ENCODE measurements at places on chromosomes 1 and 21.

DNA sequence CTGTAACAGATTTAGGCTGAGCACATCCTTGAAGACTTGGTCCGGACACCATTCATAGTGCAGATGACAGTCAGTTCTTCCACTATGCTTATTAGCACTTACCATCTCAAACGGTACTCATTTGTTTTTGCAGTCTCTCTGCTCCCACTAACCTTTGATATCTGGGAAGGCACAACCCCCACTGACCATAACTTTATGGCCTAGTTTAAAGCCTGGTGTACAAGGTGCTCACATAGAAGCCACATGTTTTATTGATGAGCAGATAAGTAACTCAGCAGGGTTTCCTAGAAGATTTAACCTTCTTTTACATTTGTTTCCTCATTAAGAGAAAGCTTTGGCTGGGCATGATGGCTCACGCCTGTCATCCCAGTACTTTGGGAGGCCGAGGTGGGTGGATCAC lies 119.3 kb upstream of the MAGI3 start:
- H3K4me3 ChIP-seq, result no peak overlapping the region
- H3K4me1 ChIP-seq, result no peaks in the 10 kb centered on the region
- no peak for DNase-seq

DNA sequence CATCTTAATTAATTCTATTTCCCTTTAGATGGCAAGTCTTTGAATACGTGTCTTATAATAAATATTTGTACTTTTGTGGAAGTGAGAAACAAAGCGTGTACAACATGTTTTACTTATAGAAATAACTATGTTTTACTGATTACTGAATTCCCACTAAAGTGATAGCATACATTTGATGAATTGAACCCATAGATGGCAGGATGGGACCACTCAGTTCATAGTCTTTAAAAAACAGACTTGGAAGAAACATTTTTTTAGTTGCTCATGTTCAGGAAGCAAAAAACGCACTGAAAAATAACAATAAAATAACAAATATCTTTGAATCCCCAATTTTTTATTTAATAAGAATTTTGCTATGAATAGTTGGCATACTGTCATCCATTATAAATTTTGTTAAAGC lies 507.1 kb upstream of the ZRANB2 start:
- no peaks in the 10 kb centered on the region for H3K4me1 ChIP-seq
- no peaks in the 10 kb centered on the region for H3K27me3 ChIP-seq
- no peak overlapping the region for H3K4me3 ChIP-seq
- DNase-seq, result no peak
- H3K27ac ChIP-seq, result no peak overlapping the region

DNA sequence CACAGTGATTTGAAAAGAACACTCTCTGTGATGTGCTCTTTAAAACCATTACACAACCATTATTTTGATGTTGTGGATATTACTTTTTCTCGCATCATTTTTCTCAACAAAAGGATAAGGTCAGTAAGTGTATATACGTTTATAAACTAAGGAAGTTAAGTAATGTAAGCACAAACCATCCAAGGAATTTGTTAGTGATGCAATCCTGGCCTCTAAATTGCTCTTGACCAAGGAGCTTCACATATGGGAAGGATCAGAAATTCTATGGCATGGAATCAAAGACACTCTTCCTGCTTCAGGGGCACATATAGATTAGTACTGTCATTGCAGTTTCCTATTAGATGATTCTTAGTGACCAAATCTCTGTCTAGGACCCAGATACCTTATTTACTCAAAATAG lies 3.6 kb upstream of the PPP2R5A start:
- no peak overlapping the region for H3K4me3 ChIP-seq
- no peak overlapping the region for H3K27ac ChIP-seq
- DNase-seq, result no peak
- H3K4me1 ChIP-seq, result peaks cover 11% of the 10 kb centered on the region
- H3K27me3 ChIP-seq, result no peaks in the 10 kb centered on the region

DNA sequence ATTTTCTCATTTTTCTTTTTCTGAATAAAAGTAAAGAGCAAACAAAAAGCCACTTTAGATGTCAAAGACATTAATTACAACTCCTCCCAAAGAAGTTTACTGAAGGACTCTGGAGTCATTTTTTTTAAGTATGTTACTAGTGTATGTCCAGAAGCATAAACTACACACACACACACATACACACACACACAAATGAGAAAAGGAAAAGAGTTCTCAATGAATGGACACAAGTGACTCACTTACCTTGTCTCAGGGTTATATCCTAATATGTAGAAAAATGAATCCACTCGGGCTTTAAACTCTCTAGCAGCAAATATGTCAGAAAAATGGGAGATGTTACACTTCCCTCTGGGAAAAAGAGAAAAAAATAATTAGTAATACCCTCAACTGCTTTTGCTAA lies 223.1 kb downstream of the SLC45A1 start:
- peaks cover 2% of the 10 kb centered on the region for H3K4me1 ChIP-seq
- no peak for DNase-seq
- no peak overlapping the region for H3K27ac ChIP-seq
- no peak overlapping the region for H3K4me3 ChIP-seq
- H3K36me3 ChIP-seq, result no peaks in the 10 kb centered on the region
- H3K27me3 ChIP-seq, result no peaks in the 10 kb centered on the region

DNA sequence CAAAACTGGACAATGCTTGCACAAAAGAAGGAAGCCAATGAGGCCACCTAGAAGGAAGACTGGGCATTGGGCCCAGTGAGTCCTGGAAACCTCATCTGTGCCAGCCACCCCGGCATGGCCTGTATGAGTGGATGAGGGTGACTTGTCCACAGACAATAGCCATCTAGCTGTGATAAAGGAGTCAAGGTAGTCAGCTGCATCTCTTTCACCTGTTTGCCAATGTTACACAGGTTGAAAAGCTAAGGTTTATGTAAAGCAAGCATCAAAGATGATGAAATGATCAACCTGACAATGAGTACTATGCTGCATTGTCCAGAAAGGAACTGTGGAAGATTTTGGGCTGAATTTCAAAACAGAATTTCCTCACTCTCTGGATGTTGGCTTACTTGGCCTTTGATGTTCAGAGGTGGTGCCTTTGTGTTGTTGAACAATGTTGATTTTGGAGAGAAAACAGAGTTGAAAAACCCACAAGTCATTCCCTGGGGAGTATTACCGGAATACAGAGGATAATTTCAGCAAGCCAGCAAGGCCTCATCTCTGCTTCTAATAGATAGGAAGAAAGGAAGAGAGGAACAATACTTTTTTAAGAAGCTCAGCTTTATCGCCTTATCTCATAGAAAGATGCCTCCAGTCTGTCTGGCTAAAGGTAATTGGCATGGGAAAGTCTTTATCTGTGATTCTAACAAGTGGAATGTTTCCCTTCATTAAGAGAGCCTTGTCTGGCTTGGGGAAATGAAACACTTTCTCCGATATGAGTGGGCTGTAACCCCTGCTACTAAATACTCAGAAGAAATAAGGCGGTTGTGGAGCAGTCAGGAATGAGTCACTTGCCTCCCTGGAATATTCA lies 11.4 kb upstream of the SELE start:
- no peaks in the 10 kb centered on the region for H3K4me1 ChIP-seq
- no peaks in the 10 kb centered on the region for H3K27me3 ChIP-seq
- no peak overlapping the region for H3K27ac ChIP-seq

DNA sequence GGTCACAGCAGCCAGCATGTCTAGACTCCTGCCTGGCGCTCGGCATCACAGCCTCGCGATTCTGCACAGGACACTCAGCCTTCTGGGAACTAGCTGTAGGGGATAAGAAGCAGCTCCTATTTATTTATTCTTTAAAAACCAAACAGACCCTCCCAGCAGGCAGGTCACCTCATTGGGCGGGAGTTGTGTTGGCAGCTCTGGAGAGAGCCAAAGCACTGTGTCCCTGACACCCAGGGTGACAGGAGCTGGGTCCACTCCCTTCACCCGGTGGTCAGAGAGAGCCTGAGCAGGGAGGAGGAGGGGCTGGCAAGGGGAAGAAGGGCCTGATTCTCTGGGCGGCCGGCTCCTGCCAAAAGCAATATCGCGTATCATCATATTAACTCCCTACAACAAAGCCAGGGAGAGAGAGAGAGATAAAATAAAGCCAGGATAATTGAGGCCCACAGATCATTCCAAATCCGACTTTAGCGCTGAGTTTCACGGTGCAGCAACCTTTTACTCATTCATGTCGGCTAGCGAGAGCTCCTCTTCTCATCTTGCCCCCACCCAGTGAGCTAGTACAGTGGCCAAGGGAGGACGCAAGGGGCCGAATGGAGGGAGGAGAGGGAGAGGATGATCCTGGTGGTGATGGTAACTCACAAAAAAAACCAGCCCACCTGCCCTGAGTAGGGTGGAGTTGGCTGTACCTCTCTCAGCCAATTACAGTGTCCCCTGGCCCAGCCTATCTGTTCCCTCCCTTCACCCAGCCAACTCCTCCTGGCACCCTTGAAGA lies 79.8 kb upstream of the IFFO2 start:
- no peak overlapping the region for H3K4me3 ChIP-seq
- H3K36me3 ChIP-seq, result no peaks in the 10 kb centered on the region
- no peak overlapping the region for H3K27ac ChIP-seq
- no peak for DNase-seq
- peaks cover 21% of the 10 kb centered on the region for H3K27me3 ChIP-seq

GRCh38 chr1:42915456-42915855 lies 43.2 kb downstream of the SLC2A1 start:
- no peak for DNase-seq
- H3K27ac ChIP-seq, result no peak overlapping the region
- no peak overlapping the region for H3K4me3 ChIP-seq
- no peaks in the 10 kb centered on the region for H3K27me3 ChIP-seq
- H3K36me3 ChIP-seq, result no peaks in the 10 kb centered on the region
- H3K4me1 ChIP-seq, result no peaks in the 10 kb centered on the region

- H3K4me3 ChIP-seq, result peak overlapping the region; percentile 34
- peak; percentile 54 for DNase-seq
- peaks cover 44% of the 10 kb centered on the region for H3K27me3 ChIP-seq
- H3K36me3 ChIP-seq, result no peaks in the 10 kb centered on the region
Measured at GRCh38 chr1:16078925-16079656, 5.6 kb upstream of the FAM131C start.

DNA sequence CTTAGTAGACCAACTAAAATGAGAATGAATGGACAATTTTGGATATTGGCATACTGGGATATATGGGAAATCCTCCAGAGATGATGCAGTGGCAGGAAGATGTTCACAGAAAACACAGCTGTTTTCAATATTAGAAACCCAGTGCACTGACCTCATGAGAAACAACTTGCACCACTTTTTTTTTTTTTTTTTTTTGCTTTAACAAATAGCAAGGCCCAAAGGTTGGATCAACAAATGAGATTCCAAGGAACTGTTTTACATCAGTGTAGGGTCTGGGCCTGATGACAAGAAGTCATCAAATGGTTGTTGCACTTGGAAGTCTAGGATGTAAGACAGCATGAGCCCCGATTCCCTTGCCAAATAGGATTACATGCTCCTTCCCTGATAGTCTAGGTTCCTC lies 110.7 kb downstream of the SLC25A24 start:
- H3K4me3 ChIP-seq, result no peak overlapping the region
- DNase-seq, result no peak
- no peaks in the 10 kb centered on the region for H3K4me1 ChIP-seq
- no peak overlapping the region for H3K27ac ChIP-seq
- no peaks in the 10 kb centered on the region for H3K36me3 ChIP-seq

- H3K27ac ChIP-seq, result no peak overlapping the region
- H3K4me1 ChIP-seq, result peaks cover 56% of the 10 kb centered on the region
- H3K27me3 ChIP-seq, result no peaks in the 10 kb centered on the region
- H3K36me3 ChIP-seq, result no peaks in the 10 kb centered on the region
Measured at GRCh38 chr1:54371942-54372275, 34.3 kb downstream of the SSBP3 start.

DNA sequence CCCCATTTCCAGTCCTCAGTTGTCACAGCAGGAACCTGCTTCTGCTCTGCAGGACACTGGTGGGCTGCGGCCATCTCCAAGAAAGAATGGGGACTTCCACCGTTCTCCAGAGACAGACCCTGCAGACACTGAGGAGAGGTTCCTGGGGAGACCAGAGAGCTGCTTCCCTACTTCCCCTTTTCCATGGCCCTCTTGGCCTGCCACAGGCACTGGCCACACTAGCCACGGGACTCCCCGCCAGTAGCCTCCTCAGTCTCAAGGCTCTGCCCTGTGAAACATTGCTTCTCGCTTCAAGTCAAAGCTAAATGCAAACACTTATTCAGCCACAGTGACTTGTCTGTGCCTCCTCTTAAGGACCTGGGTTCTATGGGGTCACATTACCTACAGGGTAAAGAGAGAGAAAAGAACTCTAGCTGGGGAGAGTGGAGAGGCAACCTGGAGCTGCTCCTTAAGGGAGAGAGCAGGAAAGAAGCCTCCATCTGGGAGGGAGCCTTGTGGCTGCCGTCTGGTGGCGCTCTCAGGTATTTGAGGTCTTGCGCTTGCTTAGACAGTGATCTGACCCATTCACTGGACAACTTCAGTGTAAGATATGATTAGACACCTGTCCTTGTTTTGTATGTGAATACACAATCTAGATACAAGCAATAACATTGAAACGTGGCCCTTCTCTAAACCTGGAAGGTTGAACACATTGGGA lies 5.4 kb upstream of the SLAMF8 start:
- peaks cover 47% of the 10 kb centered on the region for H3K4me1 ChIP-seq
- DNase-seq, result no peak
- no peaks in the 10 kb centered on the region for H3K27me3 ChIP-seq
- H3K36me3 ChIP-seq, result no peaks in the 10 kb centered on the region

GRCh38 chr1:180956028-180956640 lies 43.4 kb downstream of the KIAA1614 start:
- H3K36me3 ChIP-seq, result peaks cover 8% of the 10 kb centered on the region
- H3K27ac ChIP-seq, result no peak overlapping the region
- H3K4me1 ChIP-seq, result no peaks in the 10 kb centered on the region
- H3K27me3 ChIP-seq, result no peaks in the 10 kb centered on the region
- no peak for DNase-seq

DNA sequence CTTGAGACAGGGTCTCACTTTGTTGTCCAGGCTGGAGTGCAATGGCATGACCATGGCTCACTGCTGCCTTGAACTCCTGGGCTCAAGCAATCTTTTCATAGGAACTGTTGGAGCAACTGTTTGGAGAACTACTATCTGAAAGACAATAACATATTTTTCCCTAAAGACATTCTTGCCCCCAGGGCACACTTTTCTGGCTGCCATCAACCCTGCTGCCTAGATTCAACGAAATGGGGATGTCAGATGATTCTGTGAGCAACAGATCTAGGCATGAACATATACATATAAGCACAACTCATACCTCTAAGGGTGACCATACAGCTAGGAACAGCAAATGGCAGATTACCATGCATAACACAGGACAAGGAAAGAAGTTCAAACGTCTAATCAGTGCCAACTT lies 27.4 kb downstream of the JAK1 start:
- no peaks in the 10 kb centered on the region for H3K27me3 ChIP-seq
- DNase-seq, result no peak
- no peak overlapping the region for H3K4me3 ChIP-seq
- no peaks in the 10 kb centered on the region for H3K36me3 ChIP-seq

GRCh38 chr1:4512636-4513035 lies 141.8 kb upstream of the AJAP1 start:
- no peak overlapping the region for H3K4me3 ChIP-seq
- no peak overlapping the region for H3K27ac ChIP-seq
- DNase-seq, result no peak
- no peaks in the 10 kb centered on the region for H3K36me3 ChIP-seq

- no peak for DNase-seq
- H3K36me3 ChIP-seq, result no peaks in the 10 kb centered on the region
- no peak overlapping the region for H3K27ac ChIP-seq
- H3K4me3 ChIP-seq, result no peak overlapping the region
- peaks cover 18% of the 10 kb centered on the region for H3K4me1 ChIP-seq
Measured at GRCh38 chr1:153985341-153985912, 712 bp downstream of the RAB13 start.

GRCh38 chr1:47023268-47024140 lies at the start of gene CYP4X1:
CYP4X1 (plus strand) TSS chr1:47023669; CDS start chr1:47023818, 149 bp downstream.
- H3K36me3 ChIP-seq, result no peaks in the 10 kb centered on the region
- no peaks in the 10 kb centered on the region for H3K4me1 ChIP-seq
- DNase-seq, result no peak
- H3K27me3 ChIP-seq, result peaks cover 7% of the 10 kb centered on the region
- no peak within 1 kb of the TSS for H3K4me3 ChIP-seq

Measured in T-cell (primary cell).